GM12878 (cell line): ENCODE measurements at places on chromosomes 7 and 10.

DNA sequence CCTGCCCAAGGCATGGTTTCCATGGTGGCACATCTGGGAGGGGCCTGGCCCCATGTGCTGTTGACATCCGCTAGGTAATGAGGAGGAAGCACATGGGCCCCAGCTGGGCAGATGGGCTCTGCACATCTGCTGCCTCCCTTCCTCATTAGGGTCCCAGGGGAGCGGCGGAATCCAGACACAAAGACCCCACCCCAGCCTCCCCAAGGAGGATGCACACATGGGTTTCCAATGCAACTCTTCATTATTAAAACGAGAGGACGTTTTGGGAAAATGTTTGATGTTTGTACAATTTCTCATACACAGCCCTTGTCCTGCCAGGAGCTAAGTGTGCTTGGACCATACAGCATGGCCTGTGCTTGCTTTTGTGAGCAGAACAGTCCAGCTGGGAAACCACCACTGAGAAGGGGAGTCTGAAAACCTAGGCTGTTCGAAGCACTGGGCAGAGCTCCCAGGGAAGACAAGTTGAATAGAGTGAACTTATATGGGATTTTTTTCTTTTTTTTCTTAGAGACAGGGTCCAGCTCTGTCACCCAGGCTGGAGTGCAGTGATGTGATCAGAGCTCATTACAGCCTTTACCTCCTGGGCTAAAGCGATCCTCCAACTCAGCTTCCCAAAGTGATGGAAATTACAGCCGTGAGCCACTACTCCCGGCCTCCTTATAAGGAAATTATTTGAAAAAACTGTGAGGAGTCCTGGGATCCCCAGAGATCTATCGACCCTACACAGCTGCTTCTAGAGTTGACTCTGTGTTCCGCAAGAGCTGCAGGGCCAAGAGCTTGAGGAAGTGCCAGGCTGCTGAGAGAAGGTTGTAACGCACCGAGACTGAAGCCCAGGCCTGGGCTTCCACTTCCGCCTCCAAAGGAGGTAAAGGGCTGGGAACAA is 23.4 kb downstream of the FAM107B start:
- DNase-seq, result no peak

DNA sequence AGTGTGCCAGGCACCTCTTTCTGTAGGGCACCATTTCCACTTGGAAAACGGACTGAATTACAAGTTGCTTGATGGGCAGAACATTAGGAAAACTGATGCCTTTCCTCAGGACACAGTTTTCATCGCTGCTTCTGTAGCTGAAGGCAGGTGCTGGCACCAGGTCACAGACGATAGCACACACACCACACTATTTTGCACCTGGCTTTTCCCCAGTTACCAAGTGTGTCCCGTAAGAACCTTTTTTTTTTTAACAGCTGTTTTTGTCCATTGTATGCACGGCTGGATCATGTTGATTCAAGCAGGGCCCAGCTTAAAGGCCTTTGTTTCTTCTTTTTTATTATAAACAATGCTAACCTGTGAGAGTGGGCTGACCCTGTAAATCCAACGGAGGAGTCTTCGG is 1.3 kb upstream of the GET4 start:
- no peak for DNase-seq

GRCh38 chr10:100993986-100994708 is 5.5 kb upstream of the LZTS2 start:
- DNase-seq, result no peak

DNA sequence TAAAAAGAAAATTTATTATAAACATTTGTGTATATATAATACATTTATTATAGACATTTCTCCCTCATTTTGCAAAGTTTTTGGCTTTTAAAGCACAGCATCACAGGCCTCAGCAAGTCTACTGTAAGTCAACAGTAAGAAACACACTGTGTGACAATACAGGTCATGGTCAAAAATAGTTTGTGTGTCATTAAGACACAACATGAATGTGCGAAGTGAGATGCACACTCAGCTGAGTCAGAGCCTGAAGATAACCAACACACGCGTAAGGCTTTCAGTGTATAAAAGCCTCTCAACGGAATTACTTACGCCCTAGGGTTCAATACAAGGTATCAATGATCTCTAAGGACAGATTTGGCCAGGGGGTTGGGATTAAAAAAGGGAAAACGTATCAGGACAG is 157.6 kb downstream of the PIP4K2A start:
- no peak for DNase-seq

DNA sequence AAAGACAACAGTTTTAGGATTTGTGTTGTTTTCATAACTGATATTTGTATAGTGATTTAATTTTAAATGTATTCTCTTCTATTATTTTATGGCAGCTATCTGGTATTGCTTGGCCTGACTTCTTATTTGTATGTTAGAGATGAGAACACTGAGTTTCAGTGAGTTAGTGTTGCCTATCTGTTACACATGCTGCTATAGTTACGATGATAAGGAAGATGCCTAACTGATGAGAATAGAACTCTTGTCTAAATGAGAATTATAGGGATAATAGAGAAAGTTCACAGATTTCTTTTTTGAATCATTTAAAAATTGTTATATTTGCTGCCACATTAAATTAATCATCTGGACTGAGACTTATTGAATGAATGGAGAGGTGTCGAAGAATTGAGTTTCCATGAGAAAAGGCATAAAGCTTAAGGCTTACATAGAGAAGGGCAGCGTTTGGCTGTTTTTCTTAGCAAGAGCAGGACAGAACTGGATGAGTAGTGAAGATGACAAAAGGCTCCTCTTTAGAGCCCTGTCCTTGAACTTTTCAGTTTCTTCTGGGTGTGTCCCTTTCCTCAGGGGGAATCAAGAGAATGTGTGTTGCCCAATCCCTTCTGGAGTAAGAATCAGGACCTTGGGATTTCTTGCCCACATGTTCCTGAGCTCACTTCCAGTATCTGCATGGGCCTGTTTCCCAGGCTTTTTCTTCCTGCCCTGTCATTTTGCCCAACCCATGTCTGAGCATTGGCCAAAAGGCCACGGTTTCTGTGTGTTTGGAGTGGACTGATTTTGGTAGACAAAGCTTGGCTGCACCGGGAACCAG is 195.6 kb upstream of the CSTF2T start:
- no peak for DNase-seq
